T-helper 17 cell (primary cell): ENCODE measurements at places on chromosomes 7 and 10. TPM values are rescaled to one million over a fixed set of nuclear protein-coding genes. Genes with fewer than 3 reads are reported as not detected.

Gene GPR37
- not detected for total RNA-seq

Gene VIPR2
- total RNA-seq, result not detected

DNA sequence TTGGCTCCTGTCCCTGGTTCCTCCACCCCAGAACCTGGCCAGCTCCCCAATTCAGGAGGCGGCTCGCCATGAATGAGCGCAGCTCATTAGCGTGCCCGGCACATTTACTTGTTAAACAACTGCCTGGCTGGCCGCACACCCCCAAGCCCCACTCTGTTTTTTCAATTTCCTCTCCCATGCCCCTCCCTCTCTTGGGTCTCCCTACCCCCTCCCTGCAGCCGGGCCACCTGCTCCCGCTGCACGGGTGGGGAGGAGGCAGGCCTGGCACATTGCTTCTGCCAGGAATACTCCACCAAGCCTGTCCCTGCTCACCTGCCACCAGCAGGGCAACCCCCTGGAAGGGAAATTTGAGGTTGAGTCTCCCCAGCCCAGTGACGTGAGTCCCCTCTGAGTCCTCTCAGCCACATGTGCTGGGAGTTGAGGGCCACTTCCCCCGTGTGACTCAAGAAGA, 2.5 kb upstream of the SLIT1 start:
- H3K4me3 ChIP-seq, result no peak overlapping the region
- no peak overlapping the region for H3K27ac ChIP-seq
- H3K36me3 ChIP-seq, result peaks cover 5% of the 10 kb centered on the region
- DNase-seq, result no peak
- H3K27me3 ChIP-seq, result peaks cover 68% of the 10 kb centered on the region
- peaks cover 10% of the 10 kb centered on the region for H3K4me1 ChIP-seq

Gene CALN1
- not detected for total RNA-seq

Gene ATG9B
- total RNA-seq, result 12.2 TPM

Gene PODXL
- 1.1 TPM for total RNA-seq

Gene MORN4
- 0.35 TPM for total RNA-seq

Gene GNGT1
- total RNA-seq, result not detected

DNA sequence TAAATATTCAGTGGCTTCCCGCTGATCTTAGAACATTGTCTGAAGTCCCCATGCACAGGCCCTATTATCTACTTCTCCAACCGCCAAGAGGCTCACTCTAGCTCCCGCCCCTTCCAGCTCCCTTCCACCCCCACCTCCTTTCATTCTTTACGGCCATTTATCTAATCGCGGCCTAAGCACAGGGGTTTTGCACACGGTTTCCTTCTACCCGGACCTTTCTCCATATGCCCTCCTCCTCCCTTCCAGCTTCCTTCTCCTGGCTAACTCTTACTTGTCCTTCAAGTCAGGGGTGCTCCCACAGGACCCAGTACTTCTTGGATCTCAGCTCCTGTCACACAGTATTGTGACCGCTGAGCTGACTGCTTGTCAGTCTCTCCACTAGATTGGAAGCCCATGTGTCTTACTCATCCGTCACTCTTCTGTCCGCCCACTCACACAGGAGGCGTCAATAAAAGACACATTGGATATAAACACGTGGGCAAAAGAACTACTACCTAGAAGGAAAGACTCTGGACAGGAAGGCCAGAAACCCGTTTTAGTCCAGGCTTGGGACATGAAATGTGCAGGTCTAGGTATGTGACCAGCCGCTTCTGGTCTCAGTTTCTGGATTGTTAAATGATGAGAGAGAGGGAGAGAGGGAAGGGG, 20.2 kb upstream of the HPS1 start:
- H3K36me3 ChIP-seq, result peaks cover 6% of the 10 kb centered on the region
- peak overlapping the region; percentile 62 for H3K27ac ChIP-seq
- peaks cover 15% of the 10 kb centered on the region for H3K4me1 ChIP-seq
- H3K4me3 ChIP-seq, result peak overlapping the region; percentile 98
- peaks cover 32% of the 10 kb centered on the region for H3K27me3 ChIP-seq

Gene DGKI
- 0.26 TPM for total RNA-seq

GRCh38 chr10:10886861-10887531, 130.7 kb upstream of the CELF2 start:
- H3K27ac ChIP-seq, result no peak overlapping the region
- H3K36me3 ChIP-seq, result peaks cover 4% of the 10 kb centered on the region
- no peak overlapping the region for H3K4me3 ChIP-seq
- no peak for DNase-seq
- peaks cover 38% of the 10 kb centered on the region for H3K27me3 ChIP-seq

- no peak for DNase-seq
- peaks cover 5% of the 10 kb centered on the region for H3K4me1 ChIP-seq
- no peak overlapping the region for H3K4me3 ChIP-seq
- no peak overlapping the region for H3K27ac ChIP-seq
- no peaks in the 10 kb centered on the region for H3K27me3 ChIP-seq
These were observed 8.4 kb upstream of the CAMK1D start for GRCh38 chr10:12340937-12341336.

DNA sequence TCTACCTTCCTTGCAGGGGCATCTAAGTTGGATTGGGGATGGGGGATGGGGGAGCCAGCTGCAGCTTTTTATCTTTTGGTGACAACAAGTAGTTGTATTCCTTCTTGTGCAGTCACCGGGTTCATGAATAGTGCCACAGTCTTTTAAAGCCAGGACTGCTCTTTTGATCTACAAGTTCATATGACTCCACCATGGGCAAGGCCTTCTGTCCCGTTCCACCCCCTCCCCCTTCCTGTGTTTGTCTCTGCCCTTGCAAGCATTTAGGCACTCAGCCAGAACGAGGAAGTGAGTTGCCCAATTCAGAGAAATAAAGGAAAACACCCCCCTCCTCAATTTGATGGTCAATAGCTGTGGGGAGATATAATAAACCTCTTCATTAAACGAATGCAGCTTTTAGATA, 44.8 kb upstream of the EGR2 start:
- DNase-seq, result no peak
- no peak overlapping the region for H3K27ac ChIP-seq
- H3K36me3 ChIP-seq, result no peaks in the 10 kb centered on the region
- no peak overlapping the region for H3K4me3 ChIP-seq

GRCh38 chr10:109689785-109690184, 233.5 kb downstream of the XPNPEP1 start:
- DNase-seq, result no peak
- H3K27ac ChIP-seq, result no peak overlapping the region
- no peaks in the 10 kb centered on the region for H3K4me1 ChIP-seq

DNA sequence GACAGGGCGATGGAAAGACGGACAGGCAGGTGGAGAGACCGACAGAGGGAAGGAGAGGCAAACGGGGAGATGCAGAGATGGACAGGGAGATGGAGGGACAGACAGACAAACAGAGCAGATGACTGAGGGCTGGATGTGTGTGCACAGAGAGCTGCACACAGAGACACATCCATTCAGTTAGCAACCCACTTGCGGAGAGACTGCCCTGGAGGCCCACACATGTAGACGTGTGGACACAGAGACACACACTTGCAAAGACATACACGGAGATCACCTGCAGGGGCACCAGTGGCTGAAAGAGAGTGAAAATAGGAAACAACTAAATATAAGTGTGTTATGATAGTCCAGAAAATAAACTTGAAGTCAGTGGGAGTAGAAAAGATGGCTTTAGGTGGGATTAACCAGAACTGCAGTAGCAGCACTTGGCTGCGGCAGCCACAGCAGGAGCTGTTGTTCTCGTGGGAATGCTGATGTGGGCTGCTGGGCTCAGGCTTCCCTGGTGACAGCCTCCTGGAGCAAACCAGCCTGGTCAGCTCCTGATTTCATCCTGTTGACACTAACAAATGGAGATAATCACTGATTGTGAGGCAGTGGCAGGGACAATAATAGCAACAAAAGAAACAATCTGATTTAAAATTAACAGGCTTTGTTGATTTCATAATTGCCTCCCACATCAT, 134.1 kb downstream of the CCNY start:
- H3K27ac ChIP-seq, result peak overlapping the region; percentile 77
- H3K36me3 ChIP-seq, result peaks cover 4% of the 10 kb centered on the region
- DNase-seq, result no peak
- H3K4me1 ChIP-seq, result peaks cover 26% of the 10 kb centered on the region
- H3K27me3 ChIP-seq, result no peaks in the 10 kb centered on the region
- no peak overlapping the region for H3K4me3 ChIP-seq

DNA sequence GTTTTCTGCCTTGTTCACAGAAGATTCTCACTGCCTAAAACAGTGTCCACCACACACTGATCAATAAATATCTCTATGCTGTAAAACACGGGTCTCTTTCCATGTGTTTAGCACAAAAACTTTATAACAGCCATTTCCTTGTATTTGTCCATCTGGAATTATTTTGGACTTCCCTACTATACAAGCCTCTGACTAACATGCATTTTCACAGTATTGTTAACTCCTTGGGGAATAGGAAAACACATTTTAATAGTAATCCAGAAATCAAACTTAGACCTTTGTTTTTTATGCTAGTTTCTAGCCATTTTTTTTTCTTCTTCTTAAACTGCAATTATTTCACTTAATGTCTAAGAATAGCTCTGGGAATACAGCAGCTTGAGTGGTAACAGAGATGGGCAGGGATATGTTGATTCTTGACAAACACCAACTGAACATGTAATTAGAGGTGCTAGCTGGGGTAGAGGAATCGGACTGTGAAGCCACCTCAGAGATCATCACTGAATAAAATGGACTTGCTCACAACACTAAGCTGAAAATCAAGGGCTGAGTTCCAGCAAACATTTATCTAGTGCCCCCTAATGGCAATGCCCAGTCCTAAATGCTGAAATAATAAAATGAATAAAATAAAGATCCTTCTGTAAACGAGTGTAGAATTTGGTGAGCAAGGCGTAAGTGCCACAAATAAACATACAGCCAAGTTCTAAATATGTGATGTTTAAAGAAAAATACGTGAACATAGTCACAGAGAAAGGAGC, 593.1 kb downstream of the SORCS1 start:
- no peak for DNase-seq
- H3K4me1 ChIP-seq, result no peaks in the 10 kb centered on the region
- no peak overlapping the region for H3K4me3 ChIP-seq
- no peaks in the 10 kb centered on the region for H3K36me3 ChIP-seq

DNA sequence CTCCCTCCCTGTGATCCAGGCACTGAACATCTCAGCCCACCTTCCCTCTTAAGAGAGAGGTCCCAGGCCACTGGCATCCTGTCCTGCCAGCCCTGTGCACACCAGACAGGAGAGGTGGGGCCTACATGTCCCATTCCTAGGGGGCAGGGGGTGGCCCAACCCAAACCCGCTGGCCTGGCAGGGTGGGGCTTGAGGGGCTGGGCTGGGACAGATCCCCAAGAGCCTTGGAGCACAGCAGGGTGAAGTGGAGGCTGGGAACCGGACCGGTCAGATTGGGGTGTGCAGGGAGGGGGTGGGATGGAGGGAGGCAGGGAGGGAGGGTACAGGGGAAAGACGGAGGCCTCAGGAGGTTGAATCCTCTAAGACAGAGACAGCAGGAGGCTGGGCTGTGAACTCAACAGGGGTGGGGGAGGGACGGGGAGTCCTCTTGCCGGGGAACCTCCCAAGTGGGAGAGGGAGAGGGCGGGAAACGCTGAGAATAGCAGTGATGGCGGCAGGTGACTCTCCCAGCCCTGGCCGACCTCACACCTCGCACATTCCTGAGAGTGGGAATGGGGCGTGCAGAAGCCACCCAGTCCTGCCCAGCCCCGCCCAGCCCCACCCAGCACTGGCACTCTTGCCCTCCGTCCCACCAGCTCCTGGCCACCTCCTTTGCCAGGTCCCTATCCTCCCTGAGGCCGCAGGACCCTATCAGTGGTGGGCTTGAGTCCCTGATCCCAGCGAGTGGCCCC, 6.7 kb downstream of the TSC22D4 start:
- H3K27ac ChIP-seq, result peak overlapping the region; percentile 74
- H3K27me3 ChIP-seq, result no peaks in the 10 kb centered on the region
- H3K36me3 ChIP-seq, result peaks cover 6% of the 10 kb centered on the region
- no peak for DNase-seq

Gene NPFFR1
- total RNA-seq, result not detected

Gene IFIT3
- total RNA-seq, result 5.4 TPM

DNA sequence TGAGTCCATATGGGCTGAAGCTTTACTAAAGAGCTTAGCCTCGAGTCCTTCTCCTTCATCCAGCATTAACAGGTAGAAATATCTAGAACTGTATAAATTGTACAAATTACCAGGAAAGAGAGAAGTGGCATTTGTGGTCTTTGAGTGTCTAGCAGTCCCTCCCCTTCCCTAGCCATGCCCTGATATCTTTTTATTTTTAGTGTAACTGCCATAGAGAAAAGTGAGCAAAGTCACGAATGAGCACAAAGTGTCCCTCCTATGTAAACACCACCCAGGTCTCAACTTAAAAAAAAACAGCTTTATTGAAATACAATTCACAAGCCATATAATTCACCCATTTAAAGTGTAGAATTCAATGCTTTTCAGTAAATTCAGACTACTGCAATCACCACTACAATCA, 339.0 kb upstream of the ZMIZ1 start:
- peaks cover 61% of the 10 kb centered on the region for H3K27me3 ChIP-seq
- no peaks in the 10 kb centered on the region for H3K36me3 ChIP-seq
- no peak for DNase-seq
- no peak overlapping the region for H3K27ac ChIP-seq
- H3K4me1 ChIP-seq, result no peaks in the 10 kb centered on the region

Gene CTNNA3
- not detected for total RNA-seq

DNA sequence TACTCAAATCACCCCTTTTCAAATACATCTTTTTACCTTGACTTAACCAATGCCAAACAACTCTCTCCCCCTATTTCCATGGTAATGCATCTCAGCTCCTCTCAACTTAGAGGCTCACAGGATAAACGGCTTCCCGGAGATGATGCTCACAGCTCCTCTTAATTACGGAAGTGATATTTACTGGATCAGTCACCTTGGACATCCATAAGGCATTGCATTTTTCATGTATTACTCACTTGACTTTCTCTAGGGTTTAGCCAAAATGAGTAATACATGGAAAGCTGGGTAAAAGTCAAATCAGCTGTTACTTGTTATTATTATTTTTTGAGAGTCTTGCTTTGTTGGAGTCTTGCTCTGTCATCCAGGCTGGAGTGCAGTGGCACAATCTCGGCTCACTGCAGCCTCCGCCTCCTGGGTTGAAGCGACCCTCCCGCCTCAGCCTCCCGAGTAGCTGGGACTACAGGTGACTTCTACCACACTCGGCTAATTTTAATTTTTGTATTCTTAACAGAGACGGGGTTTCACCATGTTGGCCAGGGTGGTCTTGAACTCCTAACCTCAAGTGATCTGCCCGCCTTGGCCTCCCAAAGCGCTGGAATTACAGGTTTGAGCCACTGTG, 73.3 kb upstream of the RHEB start:
- no peak overlapping the region for H3K4me3 ChIP-seq
- H3K27ac ChIP-seq, result no peak overlapping the region
- H3K36me3 ChIP-seq, result peaks cover 2% of the 10 kb centered on the region
- no peak for DNase-seq
- H3K4me1 ChIP-seq, result peaks cover 12% of the 10 kb centered on the region
- no peaks in the 10 kb centered on the region for H3K27me3 ChIP-seq

Gene OR6B1
- not detected for total RNA-seq
